Stimulated activated CD8-positive, alpha-beta memory T cell treated with anti-CD3 and anti-CD28 coated beads, Interleukin-4, amount 100 ng/mL, for 1 hour (primary cell): ENCODE measurements at places on chromosomes 5 and 9.

DNA sequence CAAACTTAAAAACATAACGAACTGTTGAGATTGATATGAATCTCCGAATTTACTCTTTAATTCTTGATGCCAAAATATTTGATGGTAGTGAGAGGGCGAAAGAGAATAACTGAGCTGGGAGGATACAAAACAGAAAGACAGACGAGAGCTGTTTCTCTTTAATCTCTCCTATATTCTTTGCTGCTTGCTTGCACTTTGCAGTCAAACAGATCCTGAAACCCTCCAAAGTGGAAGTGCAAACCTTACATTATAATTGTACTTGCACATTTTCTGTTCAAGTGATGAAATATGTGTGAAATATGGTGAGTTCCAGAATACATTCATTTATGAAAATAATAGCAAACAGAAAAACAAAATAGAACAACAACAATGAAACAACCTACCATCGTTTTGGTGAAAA is 63.8 kb downstream of the PAM start:
- no peak for DNase-seq

DNA sequence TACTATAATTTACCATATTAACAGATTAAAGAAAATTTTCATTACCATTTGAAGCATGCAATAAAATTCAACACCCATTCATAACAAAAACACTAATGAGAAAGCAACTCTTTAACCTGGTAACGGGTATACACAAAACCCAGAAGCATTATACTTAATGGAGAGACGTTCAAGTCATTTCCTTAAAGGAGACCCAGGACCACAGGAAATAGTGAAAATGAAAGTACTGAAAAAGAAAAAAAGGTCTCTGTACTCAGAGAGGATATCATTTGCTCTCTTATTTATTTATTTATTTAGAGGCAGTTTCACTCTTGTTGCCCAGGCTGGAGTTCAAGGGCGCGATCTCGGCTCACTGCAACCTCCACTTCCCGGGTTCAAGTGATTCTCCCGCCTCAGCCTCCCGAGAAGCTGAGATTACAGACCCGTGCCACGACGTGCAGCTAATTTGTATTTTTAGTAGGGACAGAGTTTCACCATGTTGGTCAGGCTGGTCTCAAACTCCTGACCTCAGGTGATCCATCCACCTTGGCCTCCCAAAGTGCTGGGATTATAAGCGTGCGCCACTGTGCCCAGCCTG is 61.6 kb downstream of the SETX start:
- no peak for DNase-seq

- DNase-seq, result no peak
These were observed 288.9 kb upstream of the MPDZ start for GRCh38 chr9:13568405-13568804.

DNA sequence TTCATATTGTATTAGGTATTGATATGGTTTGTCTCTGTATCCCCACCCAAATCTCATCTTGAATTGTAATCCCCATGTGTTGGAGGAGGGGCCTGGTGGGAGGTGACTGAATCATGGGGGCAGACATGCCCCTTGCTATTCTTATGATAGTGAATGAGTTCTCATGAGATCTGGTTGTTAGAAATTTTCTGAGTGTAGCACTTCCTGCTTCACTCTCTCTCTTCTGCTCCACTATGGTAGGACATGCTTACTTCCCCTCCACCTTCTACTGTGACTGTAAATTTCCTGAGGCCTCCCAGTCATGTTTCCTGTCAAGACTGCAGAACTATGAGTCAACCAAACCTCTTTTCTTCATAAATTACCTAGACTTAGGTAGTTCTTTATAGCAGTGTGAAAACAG is 187.4 kb upstream of the SLC24A2 start:
- no peak for DNase-seq

- no peak for DNase-seq
These were observed 29.6 kb upstream of the FCN2 start for GRCh38 chr9:134851020-134851419.

GRCh38 chr5:59725392-59725767 is 168.1 kb downstream of the PDE4D start:
- DNase-seq, result no peak

- DNase-seq, result no peak
These were observed 118.5 kb downstream of the NRG2 start for GRCh38 chr5:139924294-139925215.

DNA sequence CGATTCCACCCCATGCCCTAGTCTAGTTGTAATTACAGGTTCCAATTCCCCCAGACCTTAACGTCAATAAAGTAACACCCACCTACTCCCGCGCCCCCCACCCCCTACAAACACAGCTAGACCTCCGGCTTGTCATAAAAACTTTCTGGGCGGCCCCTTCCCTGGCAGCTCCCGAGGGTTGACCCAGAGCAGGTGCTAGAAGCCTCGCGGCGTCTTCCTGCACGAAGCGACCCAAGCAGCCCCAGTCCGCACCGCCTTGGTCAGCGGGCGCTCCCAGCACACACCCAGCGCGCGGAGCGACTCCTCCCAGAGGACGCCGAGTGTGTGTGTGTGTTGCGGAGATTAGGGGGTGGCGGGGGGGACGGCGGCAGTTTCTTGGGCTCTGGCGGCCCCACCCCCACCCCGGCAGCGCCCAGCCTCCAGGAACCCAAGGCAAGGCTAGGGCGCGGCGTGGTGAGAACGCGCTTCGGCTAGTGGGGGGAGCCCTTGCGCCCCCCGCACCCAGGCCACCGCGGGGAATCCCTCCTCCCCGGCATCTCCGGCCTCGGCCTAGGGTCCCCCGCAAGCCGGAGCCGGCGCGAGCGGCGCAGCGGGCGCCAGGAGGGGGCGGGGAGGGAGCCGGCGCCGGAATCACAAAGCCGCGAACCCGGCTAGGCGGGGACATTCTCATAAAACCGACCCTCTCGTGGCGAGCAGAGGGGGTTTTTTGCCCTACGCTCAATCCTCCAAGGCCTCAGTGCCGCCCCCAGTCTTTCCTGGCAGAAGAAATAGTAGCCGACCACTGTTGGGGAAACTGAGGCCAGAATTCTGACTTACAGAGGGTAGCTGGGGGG is 2.2 kb downstream of the PCDH1 start:
- DNase-seq, result no peak
